ENCODE measurements at places on chromosomes 5 and 9.
A peak's percentile ranks its signal among the peaks of the same experiment; 100 is the strongest.

- DNase-seq: no peak
Measured at GRCh38 chr5:123414974-123415373, 8.2 kb downstream of the CEP120 start.

GRCh38 chr5:109690242-109690974, 681 bp downstream of the MAN2A1 start:
- peak; percentile 31 for DNase-seq

- no peak for DNase-seq
Measured at GRCh38 chr5:61788548-61788947, 456.5 kb downstream of the ZSWIM6 start.

DNA sequence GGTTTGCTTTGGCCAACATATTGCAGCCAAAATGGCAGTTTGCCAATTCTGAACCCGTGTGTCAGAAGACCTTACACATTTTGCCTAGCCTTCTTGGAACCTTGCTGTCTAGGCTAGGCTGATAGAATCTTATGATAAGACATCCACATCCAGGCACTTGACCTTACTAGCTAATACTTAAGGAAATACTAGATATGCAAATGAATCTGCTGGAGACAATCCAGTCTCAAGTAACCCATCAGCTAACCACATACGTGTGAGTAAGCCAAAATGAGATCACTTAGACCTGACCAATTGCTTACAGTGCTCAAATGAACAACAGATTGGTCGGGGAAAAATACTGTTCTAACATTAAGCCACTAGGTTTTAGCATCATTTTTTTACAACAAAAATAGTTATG, 1504.6 kb upstream of the CDH9 start:
- DNase-seq: no peak

- no peak for DNase-seq
Measured at GRCh38 chr9:80679916-80680315, 1009.4 kb downstream of the TLE1 start.

- DNase-seq: no peak
Measured at GRCh38 chr5:77778398-77778797, 2.3 kb upstream of the TBCA start.

DNA sequence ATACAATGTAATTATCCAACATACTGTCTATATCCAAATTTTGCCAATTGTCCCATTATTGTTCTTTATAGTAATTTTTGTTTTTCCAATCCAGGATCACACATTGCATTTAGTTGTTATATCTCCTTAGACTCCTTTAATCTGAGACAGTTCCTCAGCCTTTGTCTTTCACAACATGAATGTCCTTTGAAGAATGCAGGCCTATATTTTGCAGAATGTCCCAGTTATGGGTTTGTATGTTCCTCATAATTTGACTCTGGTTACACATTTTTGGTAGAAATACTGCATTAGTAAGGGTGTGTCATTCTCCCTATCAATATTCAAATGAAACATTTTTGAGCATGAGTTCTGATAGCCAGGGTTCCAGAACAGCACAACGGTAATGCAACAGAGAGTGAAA, 6.7 kb downstream of the CD180 start:
- DNase-seq: no peak

DNA sequence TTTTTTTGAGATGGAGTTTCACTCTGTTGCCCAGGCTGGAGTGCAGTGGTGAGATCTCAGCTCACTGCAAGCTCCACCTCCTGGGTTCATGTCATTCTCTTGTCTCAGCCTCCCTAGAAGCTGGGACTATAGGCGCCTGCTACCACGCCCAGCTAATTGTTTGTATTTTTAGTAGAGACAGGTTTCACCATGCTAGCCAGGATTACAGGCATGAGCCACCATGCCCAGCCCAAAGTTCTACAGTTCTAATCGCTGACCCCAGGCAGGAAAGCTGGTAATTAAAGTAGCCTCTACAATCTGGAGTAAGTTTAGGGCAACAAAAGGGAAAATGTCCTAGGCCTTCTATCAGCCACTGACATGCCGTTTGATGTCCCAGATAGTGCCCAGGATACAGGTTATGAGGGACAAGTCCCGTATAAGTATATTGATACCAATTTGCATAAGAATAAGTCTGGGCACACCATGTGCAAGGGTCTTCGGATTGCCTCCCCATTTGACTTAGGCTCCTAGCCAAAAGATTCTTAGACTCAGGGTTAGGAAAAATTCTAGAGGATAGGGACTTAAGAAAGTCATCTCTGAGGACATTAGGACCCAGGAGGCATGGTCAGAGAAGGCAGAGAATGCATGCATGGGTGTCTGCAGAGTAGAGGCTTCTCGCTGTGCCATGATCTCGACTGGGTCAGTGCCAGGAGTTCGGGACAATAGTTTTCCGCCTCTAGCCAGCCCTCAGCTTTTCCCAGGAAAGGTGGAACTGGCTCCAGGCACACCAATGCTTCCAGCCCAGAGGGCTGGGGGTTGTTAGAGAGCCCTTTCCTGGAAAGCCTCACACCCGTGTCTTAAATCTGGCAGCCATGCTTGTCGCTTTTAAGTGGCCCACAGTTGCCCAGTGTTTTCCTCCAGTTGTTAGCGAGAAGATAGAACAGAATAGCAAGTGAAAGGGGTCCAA, 1111.1 kb downstream of the TAF11L14 start:
- DNase-seq: no peak

- DNase-seq: no peak
Measured at GRCh38 chr5:35354751-35355150, 124.5 kb upstream of the PRLR start.

DNA sequence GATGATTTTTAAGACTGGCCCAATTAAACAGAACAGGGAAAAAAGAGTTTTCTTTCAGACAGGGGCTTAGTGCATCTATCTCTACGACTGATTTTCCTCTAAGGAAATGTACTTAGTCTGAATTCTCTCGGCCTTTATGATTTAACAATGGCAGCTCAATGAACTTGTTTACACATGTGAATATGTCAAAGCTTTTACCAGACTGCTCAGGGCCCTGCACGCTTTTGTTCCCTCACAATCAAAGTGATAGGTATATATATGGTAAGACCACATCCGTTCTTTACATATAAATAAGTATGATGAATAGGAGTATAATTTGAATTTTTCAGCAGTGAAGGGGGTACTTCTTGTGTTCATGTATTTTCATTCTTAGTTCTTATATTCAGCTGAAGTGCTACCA, 27.6 kb downstream of the LEAP2 start:
- DNase-seq: no peak

DNA sequence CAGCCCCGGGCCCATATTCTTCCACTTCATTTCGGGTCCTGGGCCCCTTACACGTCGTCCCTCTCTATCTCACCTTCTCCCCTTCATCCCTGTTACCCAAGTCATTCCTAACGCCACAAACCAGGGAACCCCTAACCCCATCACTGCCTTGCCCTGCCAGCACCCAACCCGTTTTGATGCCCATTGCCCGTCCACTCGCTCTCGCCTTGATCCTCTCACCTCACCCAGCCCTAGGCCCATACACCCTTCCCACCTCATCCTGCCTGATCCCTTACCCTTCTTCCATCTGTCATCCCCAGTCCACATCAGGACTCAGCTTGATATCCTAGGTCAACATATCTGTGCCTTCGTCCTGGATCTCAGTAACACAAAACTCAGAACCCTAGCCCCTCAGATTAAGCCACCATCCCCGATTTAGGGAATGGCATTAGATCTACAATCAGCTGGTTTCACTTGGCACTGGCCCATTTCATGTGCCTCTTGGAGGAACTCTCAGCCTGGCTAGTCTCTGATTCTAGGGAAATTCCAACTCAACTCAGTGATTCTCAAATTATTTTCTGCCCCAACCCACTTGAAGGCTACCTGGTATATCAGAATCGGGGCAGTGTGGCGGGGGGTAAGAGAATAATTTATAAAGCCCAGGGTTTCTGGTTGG, 489 bp downstream of the CHMP5 start:
- DNase-seq: no peak

GRCh38 chr9:97559111-97559514, 57.6 kb downstream of the TMOD1 start:
- peak; percentile 11 for DNase-seq

- DNase-seq: no peak
Measured at GRCh38 chr9:115207003-115207836, 89.3 kb upstream of the TNC start.

- DNase-seq: no peak
Measured at GRCh38 chr5:97559827-97560598, 377.0 kb upstream of the RIOK2 start.
